ENCODE measurements at places on chromosomes 5 and 9.

- DNase-seq = peak; percentile 58
These were observed 369.1 kb downstream of the NDUFS4 start for GRCh38 chr5:53929570-53929969.

DNA sequence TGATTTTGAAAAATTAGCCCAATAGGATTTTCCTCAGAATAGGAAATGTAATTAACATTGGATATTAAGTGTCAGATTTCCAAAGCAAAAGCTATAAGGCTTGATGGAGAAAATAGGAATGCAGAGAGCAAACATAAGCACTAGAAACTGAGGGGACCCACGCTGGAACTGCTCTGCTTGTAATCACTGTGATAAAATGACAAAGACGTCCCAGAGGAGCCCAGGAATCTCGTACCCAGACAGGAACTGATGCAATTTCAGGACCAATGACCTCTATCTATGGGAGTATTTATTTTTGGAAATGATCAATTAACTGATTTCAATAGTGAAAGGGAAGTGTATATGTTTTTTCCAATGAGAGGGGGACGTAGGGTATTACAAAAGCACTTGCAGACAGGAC is 714.5 kb upstream of the WWC1 start:
- DNase-seq = no peak

DNA sequence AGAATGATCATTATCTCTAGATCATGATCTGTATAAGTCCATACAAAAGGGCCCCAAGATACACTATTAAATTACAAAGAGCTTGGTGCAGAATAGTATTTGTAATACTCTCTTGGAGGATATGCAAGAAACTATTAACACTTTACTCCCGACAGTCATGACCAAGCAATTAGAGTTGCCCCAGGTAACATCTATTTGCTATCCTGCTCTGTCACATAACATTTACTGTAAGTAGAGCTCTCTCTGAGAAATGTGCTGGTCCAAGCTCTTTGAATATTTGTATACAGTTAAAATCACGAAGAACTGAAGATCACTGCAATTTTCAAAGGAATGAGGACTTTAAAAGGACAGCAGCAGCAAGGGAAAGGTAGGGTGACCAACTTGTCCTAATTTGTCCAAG is 553.7 kb downstream of the RAB3C start:
- DNase-seq = no peak

- no peak for DNase-seq
These were observed 45.1 kb downstream of the SLCO6A1 start for GRCh38 chr5:102453716-102454115.

DNA sequence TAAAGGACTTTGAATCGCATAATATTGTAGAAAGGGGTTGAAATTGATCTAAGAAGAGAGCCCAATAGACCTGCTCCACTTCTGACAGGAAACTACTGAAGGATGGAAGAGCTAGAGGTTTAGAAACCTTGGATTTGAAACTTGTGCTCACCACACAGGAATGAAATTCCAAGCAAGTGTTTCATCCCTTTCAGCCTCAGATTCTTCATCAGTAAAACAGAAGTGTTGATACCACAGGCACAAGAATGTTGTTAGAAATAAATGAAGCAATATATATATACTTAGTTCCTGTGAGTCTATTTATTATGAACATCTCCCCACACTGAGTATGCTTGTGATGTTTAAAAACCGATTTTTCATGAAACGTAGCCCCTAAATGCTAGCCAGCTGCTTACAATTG is 43.8 kb downstream of the PRRC1 start:
- DNase-seq = no peak

DNA sequence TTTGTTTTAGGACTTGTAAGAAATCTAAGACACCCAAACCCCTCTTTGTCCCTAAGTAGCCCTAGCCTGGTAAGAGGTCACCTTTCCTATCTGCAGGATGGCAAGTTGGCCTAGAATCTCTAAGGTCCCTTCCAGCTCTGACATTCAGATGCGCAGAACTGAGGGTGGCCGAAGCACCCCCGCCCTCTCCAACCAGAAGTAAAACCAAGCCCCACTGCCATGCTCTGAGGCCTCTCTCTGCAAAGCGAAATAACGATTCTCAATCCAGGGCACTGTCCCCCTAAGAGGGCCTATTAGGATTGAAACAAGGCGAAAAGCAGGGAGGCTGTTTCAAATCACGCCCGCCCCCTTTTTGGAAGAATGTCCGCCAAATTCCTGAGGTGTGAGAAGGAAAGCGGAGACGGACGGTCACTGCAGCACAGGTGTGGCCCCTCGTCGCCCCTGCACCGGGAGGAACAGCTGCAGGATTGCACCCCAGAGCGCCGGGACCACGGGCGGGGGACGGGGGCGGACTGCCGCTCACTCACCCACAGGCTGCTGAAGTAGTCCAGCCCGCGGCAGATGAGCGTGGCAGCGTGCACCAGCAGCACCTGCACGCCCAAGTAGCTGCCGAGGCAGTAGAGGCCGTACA is 824 bp downstream of the TMEM245 start:
- peak; percentile 23 for DNase-seq

DNA sequence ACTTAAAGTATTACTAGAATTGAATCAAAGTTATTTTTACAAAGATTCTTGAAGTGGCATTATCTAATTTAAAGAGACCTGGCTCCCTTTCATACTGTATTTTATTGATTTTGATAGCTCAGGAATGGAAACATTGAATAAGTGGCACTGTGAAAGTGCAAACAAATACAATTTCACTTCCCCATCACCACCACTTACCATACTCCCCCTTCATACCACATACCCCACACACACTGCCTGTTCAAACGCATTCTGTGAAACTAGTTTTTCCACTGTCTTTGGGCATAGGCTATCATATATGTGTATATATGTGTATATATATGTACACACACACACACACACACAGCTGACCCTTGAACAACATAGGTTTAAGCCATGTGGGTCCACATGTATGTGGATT is 62.1 kb upstream of the ATG10 start:
- DNase-seq = no peak

- no peak for DNase-seq
These were observed 584.5 kb upstream of the DMAC1 start for GRCh38 chr9:8384091-8384490.

DNA sequence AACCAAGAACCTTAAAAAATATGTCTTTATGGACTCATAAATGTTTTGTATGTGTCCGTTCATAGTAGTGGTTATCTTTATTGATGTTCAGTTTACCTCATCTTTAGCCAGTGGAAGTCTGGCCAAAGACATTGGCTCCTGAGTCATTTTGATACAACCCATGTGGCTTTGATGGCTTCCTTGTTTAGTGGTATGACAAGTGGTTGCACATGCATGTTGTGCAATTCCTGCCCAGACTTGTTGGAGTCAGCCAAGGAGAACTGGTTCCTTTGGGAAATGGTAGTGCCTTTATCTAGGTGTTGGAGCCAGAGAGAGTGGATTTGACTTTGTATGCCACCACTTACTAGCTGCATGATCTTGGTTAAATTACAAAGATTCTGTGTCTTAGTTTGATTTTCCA is 94.3 kb downstream of the RPS23 start:
- DNase-seq = no peak

- DNase-seq = no peak
These were observed 6.9 kb upstream of the KIF2A start for GRCh38 chr5:62299101-62299500.

GRCh38 chr9:14094491-14094890 is 219.4 kb downstream of the NFIB start:
- DNase-seq = no peak

DNA sequence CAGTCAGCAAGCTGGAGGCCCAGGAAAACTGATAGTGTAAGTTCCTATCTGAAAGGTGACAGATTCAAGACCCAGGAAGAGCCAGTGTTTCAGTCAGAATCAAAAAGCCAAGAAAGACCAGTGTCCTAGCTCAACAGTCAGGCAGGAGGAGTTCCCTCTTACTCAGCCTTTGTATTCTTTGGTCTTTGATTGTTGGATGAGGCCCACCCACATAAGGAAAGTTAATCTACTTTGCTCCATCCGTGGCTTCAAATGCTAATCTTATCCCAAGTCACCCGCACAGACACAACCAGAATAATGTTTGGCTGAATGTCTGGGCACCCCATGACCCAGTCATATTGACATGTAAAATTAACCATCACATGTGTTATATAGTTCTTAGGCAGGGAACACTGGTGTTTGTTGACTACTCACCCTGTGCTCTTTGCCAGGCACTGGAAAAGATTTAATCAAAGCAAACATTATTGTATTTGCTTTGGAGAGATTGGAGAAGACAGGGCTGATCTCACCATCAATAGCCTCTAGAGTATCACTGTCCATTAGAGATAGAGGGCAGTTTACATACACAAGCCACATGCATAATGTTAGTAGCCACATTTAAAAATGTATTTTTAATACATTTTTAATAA is 96.3 kb upstream of the KCNN2 start:
- DNase-seq = no peak

DNA sequence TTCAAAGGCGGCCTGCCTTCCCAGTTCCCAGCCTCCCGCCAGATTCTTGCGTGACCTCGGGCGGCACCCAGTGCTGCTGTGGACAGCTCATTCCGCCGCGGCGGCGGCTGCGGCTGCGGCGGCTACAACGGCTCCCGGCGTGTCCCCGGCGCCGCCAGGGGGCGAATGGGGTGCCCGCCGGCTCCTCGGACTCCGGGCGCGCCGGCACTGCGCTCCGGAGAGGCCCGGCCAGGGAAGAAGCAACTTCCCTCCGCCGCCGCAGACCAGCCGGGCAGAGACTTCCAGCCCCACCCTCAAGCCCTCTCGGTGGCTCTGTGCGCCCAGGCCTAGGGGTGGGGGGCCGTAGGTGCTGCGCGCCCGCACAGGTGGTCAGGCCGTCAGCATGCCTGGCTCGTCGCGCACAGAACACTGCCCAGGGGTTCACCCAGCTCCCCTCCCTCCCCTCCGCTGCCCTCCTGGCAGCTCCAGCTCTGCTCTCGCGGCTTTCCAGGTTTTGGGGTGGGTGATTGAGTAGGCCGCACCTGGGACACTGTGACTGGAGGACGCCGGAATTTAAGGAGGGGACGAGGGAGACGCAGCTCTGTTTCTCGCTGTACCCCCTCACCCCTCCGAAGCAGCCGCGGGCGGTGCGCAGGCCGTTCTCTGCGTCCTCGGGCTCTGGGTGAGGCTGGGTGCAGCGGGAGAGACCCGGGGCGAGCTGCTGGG is 20.2 kb downstream of the IGIP start:
- peak; percentile 12 for DNase-seq

GRCh38 chr5:154324033-154324432 is 121.8 kb upstream of the SAP30L start:
- no peak for DNase-seq

DNA sequence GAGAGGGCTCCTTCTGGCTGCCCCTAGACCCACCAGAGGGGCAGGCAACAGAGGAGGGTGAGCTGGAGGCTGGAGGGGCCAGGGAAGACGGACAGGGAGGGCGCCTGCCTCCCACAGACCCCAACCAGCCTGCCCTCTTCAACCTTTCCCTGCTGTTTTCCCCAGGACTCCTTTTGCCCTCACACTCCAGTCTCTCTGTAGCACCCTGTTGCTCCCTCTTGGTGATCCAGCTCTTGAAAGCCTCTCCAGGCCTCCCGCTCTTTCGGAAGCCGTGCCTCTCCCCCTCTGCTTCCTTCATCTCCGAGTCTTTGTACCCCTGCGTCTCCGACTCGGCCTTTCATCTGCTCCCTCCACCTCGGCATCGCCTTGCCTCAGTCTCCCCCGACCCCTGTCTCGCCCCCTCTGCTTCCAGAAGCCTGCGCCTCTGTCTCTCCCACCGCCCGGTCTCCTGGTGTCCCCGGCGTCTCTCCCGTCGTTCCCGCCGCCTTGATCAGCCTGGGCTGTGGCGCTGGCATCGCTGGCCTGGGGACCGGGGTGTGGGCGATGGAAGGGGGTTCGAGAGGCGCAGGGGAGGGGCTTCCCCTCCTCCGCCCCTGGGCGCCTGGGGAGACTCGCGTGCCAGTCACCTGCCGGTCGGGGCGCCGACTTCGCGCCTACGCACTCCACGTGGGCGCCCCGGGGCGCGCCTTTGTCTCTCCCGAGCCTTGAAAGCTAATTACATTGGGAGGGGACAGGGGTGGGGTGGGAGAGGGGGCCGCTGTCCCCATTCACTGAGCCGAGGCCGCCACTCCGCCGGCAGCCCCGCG is 5.3 kb upstream of the PRDM12 start:
- no peak for DNase-seq

DNA sequence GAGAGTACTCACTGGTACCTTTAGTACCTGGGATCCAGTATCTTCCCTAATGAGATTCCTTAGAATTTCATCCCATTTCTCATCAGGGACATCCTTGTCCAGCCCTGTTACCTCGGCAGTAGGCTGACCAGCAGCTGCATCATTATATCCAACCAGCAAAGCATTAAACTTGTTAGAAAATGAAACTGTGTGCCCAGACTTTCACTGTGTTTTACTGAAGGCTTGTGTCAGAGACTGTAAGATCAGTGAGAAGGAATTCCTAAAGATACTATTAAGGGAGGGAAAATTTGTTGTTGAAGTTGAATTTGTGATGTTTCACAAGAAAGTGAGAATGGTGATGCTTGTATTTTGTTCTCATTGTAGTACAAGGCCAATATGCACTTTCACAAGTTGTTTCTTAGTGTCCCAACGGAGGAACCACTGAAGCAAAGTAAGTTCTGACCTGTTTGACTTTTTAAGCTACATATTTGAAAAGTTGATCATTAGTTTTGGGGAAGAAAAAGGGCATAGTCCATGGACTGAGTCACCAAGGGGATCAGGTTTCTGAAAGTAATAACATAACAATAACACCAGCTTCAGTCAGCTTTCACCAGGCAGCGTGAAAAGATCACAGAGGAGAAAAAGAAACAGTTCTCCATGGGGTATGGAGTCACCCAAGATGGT is 48.8 kb downstream of the GRAMD2B start:
- DNase-seq = no peak

- DNase-seq = no peak
These were observed 8.0 kb downstream of the GAS1 start for GRCh38 chr9:86939321-86939720.

GRCh38 chr9:2270565-2270964 is 255.4 kb downstream of the SMARCA2 start:
- no peak for DNase-seq

- no peak for DNase-seq
These were observed 29.9 kb upstream of the CKS2 start for GRCh38 chr9:89281106-89281505.

DNA sequence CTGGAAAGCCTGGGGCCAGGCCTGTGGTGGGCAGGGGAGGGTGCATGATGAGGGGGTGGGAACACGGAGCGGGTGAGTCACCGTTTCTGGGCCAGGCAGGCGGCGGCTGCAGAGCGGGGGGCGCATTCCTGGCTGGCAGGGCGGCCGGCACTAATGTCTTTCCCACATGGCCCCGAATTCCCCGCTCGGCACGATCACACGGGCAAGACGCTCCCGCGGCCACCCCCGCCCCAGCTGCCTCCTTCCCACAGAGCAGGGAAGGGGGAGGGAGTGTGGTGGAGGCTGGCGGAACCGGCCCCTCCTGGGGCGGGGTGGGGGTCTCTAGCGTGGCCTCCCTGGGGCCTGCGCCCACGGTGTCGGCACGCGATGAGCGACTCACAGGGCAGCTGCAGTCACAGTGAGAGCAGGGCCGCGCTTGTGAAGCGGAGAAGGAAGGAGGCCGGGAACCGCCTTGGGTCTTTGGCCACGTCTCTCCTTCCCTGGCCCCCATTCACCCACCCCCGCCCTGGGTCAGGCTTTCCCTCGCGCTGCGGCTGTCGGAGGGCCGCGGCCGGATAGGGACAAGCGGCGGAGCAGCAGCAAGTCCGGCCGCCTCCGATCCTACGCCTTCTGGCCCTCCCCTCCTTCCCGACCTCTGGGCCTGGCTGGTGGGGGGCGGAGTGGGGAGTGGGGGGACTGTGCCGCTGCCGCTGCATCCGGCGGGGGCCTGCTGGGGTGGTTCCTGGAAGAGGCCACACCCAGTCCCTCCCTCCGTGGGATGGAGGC is 48.9 kb downstream of the CXXC5 start:
- DNase-seq = peak; percentile 41
